ENCODE measurements at places on chromosomes 1 and 21. TPM values are rescaled to one million over a fixed set of nuclear protein-coding genes. Genes with fewer than 3 reads are reported as not detected.

Gene LRRC38
- total RNA-seq = not detected

Gene ZNF687
- total RNA-seq = 8.2 TPM

Gene SPOCD1
- total RNA-seq = 47.2 TPM

Gene SFN
- total RNA-seq = under 0.01 TPM

Gene ALPL
- total RNA-seq = 1.5 TPM

Gene GPR137B
- total RNA-seq = 12.9 TPM

Gene PTPRC
- total RNA-seq = under 0.01 TPM

Gene RBP7
- not detected for total RNA-seq

Gene CFAP74
- 0.26 TPM for total RNA-seq

Gene SUSD4
- under 0.01 TPM for total RNA-seq

Gene DCDC2B
- total RNA-seq = not detected

Gene SPATA45
- 0.51 TPM for total RNA-seq

Gene APCS
- total RNA-seq = not detected

Gene CFHR1
- total RNA-seq = 0.50 TPM

Gene NBPF11
- total RNA-seq = 6.9 TPM

Gene CORT
- total RNA-seq = 0.17 TPM

Gene OR14A2
- not detected for total RNA-seq

Gene ORC1
- 0.26 TPM for total RNA-seq

Gene PPM1J
- total RNA-seq = 1.0 TPM

Gene CYP4Z1
- not detected for total RNA-seq

Gene NOS1AP
- total RNA-seq = 0.17 TPM

Gene RGS18
- total RNA-seq = 0.17 TPM

Gene CFHR3
- 0.26 TPM for total RNA-seq

Gene LRRC3
- total RNA-seq = 0.26 TPM

Gene PLA2G2D
- total RNA-seq = not detected

Gene KIF2C
- total RNA-seq = 9.2 TPM

Gene SLAMF7
- total RNA-seq = not detected

Gene LIPI
- total RNA-seq = not detected

Gene ACKR1
- total RNA-seq = not detected

Gene GLIS1
- total RNA-seq = not detected

Gene TTLL7
- total RNA-seq = 9.8 TPM

Gene TNFRSF8
- total RNA-seq = not detected

Gene FAAP20
- 23.1 TPM for total RNA-seq

Gene VASH2
- total RNA-seq = 1.0 TPM

Gene HLX
- 25.2 TPM for total RNA-seq

Gene CALML6
- total RNA-seq = 0.17 TPM

Gene EXTL1
- 0.33 TPM for total RNA-seq

Gene SERTAD4
- 0.17 TPM for total RNA-seq

Gene TMEM82
- total RNA-seq = not detected
